T47D (cell line): ENCODE measurements at places on chromosomes 1 and 21.

DNA sequence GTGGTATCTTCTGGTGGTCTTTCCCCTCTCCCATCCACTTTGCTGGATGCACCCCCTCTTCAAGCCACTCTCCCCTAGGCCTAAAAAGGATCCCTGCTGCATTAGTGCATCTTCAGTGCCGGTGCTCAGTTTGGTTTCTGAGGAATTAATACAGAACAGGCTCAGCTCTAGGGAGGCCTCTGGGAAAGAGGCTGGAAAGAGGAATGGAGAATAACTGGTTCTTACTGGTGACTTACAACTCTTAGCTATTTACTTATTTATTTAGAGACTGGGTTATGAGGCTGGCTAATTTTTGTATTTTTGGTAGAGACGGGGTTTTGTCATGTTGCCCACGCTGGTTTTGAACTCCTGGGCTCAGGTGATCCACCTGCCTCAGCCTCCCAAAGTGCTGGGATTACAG, 19.0 kb downstream of the MFN2 start:
- no peak for DNase-seq

GRCh38 chr1:70818401-70818800, 229.2 kb downstream of the PTGER3 start:
- no peak for DNase-seq

GRCh38 chr1:176691251-176692228, 228.6 kb downstream of the PAPPA2 start:
- DNase-seq = peak; percentile 78

DNA sequence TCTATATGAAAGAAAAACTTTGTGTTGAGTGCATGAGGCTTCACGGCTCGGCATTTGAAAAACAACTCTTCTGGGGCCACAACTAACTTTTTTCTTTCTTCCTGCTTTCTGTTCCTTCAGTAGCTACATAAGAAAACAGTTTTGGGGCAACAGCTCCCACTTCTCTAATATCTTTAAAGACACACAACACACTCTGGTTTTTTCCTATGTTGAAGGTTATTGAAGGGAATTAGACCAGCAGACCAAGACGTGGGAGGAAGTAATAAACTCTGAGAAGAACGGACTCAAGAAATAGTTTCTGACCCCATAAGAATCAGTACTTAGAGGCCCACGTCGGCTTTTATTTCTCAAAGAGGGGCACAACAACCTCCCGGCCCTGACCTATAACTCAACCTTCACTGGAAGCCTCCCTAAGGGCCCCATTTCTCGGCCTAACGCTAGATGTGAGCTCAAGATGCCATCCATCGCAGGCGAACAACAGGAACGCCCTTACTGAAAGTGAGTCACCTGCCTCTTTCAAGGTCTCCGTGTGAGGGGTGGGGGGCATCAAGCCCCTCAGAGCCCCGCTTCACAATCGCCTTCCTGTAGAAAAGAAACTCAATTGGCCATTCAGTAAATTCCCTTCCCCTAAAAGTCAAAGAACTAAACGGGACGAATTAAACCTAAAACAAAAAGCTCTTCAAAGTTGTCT, 844 bp downstream of the ZMYM6 start:
- DNase-seq = no peak

DNA sequence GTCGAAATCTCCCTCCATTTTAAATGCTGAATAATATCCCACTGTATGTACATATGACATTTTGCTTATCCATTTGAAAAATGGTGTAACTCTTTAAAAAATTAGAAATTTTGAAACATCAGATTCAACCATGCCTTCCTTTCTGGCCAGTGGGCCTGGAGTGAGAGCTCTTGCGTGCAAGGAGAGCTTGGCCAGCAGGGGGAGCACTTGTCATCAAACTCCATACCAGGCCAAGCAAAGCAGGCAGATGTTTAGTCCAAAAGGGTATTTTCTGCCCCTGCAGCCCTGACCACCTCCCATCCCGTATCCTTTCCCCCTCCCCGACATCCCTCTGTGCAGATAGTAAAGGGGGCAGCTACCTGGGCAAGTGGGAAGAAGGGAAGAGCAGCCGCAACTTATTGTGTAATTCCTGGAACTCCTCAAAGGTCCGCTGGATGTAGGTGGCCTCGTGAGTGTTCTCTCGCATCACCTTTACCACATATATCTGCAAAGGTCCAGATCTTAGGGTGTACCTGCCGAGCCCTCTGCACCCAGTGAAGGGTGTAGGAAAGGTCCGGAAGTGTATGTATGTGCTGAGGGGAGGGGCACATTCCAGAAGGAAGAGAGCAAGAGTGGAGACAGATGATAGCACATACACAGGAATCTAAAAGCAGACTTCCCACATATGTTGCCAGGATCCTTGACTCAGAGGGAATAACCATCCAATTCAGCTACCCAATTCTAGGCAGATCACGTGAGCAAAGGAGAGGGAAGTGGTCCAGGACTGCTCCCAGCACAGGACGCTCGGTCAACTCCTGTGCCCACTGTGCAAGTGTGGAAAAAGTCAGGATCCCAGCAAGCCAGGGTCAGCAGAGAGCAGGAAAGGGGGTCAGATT, 19.9 kb upstream of the PPP1R15B start:
- peak; percentile 84 for DNase-seq

DNA sequence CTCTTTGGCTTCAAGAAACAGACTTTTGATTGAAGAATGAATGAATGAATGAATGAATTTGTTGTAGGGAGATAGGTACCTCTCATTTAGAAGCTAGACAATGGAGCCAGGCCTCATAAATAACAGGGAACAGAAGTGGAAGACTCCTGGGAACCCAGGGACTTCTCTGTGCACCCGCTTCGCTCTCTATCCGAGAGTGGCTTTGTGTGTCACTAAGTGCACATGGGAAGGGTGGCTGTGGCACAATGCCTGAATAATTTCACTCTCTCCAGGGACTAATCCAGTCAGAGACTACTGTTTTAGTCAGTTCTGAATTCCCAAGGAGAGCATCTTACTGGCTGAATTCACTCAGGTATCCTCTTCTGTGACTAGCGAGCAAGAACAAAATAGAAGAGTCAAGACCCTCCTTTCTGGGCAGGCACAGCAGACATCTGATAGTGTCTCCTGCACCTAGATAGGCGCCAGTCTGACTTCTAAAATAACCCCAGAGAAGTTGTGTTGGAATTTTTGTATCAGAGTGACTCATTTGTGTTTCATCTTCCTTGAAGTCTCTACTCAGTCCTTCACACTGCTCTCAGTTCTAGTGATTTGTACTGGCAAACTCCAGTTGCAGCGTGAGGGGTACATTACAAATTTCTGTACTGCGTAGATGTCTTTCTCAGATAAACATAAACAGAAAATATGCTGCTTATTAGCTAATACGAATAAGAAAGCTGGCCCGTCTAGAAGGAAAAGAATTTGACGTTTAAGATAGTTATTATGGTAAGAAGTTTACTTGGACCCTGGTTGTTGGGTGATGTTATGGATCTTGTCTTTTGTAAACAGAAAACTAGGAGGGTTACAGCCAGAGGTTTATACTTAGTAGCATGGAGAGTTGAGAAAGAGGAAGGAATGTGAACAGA, 34.0 kb downstream of the BACH1 start:
- no peak for DNase-seq

DNA sequence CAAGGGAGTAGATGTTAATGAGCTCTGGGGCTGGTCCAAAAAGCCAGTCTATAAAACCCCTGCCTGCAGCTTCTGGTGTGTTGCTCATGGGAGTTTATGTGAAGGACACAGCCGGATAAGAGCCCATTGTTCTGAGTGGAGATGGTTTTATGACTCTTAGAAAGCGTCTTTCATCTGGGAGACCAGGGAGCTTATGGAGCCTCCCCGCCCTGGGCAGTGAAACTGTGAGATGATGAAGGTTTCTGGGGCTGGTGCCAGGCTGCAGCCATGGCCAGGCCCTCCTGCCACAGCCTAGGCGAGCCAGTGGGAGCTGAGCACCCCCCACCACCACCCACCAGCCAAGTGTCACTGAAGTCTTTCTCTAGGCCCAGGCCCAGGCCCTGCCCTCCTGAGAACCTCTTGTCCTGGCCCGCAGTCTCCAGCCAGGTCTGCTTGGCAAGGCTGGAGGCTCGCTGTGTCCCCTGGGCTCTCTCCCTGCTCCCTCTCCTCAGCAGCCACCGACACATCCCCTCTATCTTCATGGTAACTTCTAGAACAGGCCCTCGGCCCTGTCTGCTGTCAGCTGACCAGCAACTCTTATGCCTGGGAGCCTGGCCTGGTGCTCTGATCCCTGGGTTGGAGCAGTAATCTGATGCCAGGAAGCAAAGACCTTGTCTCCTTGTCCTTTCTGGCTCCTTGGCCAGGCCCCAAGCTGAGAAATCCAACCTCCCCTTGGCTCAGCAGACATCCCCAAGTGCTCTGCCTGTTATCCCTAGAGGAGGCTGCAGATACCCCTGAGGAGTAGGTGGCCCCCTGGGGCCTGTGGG, 7.6 kb upstream of the ARHGEF10L start:
- no peak for DNase-seq

GRCh38 chr1:15625056-15625917, 8.0 kb downstream of the DDI2 start:
- DNase-seq = no peak

GRCh38 chr1:204465546-204466415, 28.8 kb downstream of the PIK3C2B start:
- no peak for DNase-seq

DNA sequence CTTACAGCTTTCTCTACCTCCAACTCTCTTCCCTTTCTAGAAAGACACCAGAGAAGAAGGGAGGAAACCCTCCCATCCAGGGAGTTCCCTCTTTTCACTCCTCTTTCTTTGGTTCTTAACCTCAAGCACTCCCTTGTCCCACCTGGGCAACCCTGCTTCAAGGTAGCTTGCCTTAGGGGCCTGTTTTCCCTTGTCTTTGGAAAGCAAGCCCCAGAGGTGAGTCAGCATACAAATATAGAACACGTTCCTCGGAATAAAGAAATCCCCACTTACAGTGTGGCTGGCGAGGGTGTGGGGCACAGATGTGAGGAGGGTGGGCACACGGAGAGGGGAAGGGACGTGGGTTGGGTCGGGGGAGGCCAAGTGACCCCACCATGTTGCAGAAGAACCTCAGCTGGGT, 26.1 kb upstream of the KCNE2 start:
- DNase-seq = no peak

DNA sequence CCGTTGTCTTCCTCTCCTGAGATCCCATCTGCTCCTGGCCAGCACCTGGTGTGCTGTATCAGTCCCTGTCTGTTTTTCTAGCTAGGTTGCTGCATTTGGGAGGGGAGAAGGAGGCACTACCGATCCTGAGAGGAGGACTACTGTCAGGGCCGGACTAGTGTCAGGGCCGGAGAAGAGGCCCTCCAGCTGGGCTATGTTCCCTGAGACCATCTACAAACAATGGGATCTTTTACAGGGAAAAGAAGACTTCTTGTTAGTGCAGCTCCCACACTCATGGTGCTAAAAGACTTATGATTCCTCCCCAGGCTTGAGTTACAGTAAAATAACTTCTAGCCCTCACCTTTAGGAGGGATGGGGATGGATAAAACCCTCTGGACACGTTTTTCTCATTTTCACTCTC, 141.0 kb upstream of the TNR start:
- no peak for DNase-seq

- DNase-seq = no peak
Measured at GRCh38 chr21:33703750-33704606, 61.7 kb downstream of the ITSN1 start.

DNA sequence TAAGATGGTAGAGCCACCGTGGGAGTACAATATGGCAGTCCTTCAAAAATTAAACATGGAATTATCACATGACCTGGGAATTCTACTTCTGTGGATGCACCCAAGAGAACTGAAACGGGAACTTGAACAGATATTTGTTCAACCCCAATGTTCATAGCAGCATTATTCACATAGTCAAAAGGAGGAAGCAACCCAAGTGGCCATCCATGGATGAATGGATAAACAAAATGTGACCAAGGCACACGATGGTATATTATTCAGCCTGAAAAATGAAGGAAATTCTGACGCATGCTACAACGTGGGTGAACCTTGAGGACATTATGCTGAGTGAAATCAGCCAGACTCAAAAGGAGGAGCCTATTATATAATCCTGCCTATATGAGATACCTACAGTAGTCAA, 22.8 kb upstream of the LAPTM5 start:
- DNase-seq = no peak

GRCh38 chr1:94597701-94598100, 56.1 kb upstream of the F3 start:
- no peak for DNase-seq

- no peak for DNase-seq
Measured at GRCh38 chr21:18403735-18404450, at the start of gene TMPRSS15. TSS of gene TMPRSS15 (minus strand) at chr21:18403785. CDS start at chr21:18403622, 163 bp downstream.

- DNase-seq = peak; percentile 69
Measured at GRCh38 chr1:22143065-22144033, at the start of gene WNT4. TSS of gene WNT4 (minus strand) at chr1:22143097. CDS start at chr1:22142922, 175 bp downstream.

- DNase-seq = peak; percentile 75
Measured at GRCh38 chr21:41751611-41752011, 15.2 kb downstream of the RIPK4 start.

- no peak for DNase-seq
Measured at GRCh38 chr1:90616395-90616794, 100.7 kb downstream of the BARHL2 start.

GRCh38 chr1:206002871-206003801, at the start of gene RAB7B:
TSS of gene RAB7B (minus strand) at chr1:206003395. CDS start at chr1:205994135, 9,260 bp downstream.
- peak; percentile 68 for DNase-seq

- no peak for DNase-seq
Measured at GRCh38 chr1:204663644-204664383, 21.7 kb downstream of the LRRN2 start.

GRCh38 chr1:157154940-157155514, 16.8 kb upstream of the ETV3 start:
- no peak for DNase-seq

DNA sequence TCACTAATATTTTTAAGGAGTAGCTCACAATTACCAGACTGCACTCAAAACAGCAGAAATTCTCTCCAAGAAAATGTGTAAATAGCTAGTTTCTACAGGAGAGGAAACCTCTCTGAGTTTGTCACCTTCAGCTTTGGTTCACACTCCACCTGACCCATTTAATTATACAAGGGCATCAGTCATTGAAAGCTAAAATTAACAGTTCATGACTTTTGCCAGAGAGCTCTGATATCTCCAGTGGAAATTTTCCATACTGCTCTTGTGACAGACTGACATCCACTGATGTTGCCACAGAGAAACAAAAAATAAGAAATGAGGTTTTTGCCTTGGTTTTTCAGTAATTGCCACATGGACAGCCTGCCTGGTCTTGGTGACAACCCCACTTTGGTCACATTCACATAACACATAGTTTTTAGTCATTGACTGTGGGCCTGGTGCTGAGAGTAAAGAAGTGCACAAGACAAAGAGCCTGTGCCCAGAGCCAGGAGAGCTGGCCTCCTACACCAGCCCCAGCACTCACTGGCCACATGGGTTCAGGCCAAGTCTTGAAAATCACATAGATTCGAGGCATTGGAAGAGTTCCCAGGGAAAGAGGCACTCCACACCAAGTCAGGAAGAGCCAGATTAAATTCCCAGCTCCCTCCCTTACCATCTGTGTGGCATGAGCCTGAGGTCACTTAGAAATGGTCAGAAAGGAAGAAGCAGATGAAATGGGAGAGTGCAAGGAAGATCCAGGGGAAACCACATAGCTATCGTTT, 13.8 kb upstream of the SIM2 start:
- DNase-seq = no peak

GRCh38 chr1:59511476-59512465, 214.9 kb downstream of the FGGY start:
- no peak for DNase-seq

- DNase-seq = no peak
Measured at GRCh38 chr1:156862997-156863599, 2.4 kb downstream of the NTRK1 start.
